ENCODE measurements at places on chromosomes 11 and 22.

DNA sequence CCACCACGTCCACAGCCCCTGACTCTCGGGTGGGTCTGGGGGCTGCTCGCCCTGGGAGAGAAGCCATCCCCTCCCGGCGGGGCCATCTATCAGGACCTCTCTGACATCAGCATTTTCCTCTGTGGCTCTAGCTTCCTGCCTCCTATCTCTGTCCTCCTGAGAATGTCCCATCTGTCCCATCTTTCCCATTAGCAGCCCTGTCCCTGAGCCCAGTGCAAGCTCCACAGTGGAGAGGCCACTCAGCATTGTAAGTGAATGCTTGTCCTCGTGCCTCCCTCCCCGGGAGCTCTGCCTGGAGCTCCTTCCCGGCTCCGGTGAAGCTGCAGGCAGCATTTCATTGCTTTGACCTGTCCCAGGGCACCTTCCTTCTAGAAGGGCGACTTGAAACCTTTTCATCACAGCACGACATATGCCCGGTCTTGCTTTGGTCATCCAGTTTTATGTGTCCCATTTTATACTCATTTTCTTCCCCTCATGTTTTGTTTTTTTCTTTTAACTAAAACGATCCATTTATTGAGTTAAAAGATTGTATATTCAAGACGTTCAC is 49.7 kb downstream of the RTN4R start:
- DNase-seq: no peak

DNA sequence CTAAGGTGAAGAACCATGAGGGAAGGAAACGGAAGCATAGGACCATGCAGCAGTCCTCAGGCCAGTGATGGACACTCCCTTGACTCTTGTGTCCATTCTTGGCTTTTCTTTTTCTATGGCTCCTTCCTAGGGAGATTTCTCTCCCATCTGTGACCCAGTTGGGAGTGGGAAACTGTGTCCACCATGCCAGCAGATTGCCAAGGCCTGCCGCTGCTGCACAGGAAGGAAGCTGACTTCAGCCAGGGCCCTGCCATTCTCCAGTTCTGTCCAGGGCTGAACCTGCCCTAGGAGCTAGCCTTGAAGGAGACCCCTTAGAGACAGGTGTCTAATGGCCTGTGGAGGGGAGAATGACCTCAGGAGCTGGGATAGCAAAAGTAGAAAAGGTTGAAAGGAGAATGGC is 17.4 kb downstream of the SSH3 start:
- no peak for DNase-seq

GRCh38 chr11:33134276-33134675 is 27.0 kb downstream of the CSTF3 start:
- no peak for DNase-seq

DNA sequence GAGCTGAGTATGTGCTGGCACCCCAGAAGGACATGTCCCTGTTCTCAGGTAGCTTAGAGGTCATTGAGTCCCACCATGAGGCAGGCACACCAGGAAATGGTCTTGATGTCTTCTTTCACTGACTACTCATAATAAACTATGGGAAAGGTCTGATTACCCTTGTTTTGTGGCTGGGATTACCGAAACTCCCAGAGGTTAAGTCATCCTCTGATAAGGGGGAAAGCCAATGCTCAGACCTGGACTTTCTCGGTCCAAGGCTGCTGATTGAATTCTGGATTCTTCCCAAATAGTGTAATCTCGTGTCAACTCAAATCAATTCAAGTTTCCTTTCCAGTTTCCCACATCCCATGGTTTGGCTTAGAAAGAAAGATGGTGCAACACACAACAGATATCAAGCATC is 3.7 kb upstream of the CD44 start:
- no peak for DNase-seq

DNA sequence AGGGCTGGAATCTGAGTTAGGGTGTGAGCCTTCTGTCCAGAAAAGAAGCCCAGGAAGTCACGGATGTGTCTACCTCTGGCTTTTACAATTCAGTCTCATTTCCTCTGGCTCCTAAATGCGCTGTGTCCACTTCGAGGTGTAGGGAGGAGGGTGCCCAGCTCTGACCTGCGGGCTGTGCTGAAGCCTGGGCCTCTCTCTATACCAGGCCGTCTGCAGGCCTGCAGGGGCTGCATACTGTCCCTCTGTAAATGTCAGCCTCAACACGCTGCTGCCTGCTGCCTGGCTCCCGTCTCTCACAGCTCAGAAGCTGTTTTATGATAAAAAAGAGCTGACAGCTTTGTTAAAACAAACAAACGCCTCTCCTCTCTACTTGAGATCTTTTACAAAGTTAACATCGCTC is 14.5 kb downstream of the ARVCF start:
- no peak for DNase-seq

DNA sequence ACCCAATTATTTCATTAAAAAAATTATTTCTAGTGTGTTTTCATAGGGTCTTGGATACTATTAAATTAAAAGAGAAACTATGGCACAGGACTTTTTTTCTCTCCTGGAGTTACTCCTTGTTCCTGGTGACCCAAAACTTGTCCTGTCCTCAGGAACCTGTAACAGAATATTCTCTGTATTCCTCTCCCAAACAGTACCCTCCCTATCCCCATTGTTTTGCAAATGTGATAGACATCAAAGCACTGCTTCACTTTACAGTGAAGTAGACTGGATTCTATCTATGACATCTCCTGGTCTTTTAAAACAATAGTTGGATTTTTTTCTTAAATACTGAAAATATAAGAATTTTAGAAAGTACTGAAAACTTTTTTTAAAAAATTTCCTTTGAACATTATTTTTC is 37.2 kb downstream of the FAR1 start:
- no peak for DNase-seq

DNA sequence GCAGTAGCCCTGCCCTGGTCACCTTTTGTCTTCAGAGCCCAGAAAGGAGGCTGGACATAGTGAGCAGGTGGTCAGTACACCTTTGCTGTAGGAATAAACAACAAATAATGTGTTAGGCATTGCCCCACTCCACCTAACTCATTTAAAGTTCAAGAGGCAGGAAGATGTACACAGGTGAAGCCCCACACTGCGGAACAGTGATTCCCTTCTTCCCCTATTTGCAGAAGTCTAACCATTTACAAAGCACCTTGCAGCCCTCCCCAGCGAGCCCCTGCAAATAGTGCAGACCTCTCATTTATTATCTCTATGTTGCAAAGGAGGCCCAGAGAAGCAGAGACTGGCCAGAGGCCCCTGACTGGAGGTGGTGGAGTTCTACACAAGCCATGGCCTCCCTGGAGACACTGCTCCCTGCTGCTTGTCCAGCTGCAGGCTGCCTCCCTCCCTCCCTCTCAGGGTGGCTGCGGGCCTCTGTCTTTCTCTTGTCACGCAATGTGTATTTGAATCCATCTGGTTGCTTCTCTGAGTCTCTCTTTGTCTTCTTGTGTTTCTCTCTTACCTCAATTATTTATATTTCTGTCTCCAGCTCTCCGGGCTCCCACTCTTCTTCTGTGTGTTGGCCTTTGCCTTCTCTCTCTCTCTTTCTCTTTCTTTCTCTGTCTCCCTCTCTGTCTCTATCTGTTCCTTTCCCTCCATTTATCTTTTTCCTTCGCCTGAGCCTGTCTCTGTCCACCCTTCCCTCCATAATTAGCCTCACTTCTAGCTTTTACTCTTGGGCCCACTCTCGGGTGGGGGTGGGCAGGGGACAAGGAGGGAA is 59.1 kb upstream of the PRDM11 start:
- DNase-seq: no peak

DNA sequence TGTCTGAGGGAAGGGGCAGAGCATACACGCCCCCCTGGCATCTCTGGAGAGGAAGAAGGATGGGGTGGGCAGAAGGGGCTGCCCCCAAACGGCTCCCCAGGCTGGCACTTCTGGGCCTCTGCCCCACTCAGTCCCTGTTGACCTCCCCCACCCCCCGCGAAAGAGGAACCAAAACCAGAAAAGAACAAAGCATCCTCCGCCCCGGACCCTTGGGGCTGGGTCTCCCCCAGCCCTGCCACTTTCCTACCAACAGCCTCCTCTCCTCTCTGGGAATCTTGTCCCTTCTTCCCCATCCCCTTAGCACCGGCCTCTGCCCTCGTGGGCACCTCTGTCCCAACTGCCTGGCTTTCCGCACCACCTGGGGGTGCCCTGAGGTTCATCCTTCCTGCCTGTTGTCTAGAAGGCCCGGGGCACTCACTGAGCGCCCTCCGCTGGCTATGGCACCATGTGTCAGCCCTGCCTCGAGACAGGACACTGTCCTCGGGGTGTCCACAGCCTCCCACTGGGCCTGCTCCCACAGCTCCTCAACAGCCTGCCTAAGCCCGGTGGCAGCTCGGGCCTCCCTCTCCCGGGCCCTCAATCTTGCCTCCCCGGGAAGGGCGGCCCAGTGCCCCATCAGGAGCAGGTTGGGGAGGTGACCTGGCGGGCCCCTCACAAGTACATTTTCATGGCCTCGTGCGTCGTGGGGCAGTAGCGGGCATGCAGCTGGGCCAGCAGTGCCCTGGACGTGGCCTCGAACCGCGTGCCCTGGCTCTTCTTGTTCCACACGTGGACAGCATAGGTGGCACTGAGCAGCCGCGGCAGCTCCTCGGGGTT is 28.2 kb downstream of the A4GALT start:
- no peak for DNase-seq

- DNase-seq: no peak
Measured at GRCh38 chr11:67432655-67433349, 4.5 kb downstream of the RPS6KB2 start.

GRCh38 chr22:49650336-49651241 is 177.1 kb downstream of the BRD1 start:
- no peak for DNase-seq

DNA sequence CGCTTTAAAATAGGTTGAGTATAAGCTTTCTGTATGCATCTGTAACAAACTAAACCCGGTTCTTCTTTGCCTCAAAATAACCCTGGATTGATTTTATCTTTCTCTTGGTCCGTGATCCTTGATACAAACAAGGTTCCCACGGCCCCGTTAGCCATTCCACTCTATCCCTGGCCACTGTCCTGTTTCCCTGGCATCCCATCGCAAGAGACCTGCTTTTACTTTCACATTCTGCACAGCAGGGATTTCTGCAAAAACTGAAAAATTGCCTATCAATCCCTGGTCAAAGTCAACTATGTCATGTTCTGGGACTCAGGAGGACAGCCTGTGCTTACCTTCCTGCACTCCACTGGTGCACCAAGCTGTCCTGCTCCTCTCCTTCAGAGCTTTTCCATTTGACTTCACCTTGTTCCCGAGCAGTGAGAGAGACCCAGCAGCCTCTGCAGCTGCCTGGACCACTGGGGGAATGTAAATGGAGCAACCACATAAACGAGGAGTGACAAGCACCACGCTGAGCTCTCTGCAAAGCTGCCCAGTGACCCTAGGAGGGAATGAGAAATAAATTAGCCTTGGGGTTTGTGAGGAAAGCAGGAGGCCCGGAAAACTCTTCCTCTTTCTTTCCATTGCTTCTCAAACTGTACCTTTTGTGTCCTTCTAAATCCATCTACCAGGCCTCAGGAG is 175.9 kb downstream of the NTM start:
- DNase-seq: peak; percentile 18

DNA sequence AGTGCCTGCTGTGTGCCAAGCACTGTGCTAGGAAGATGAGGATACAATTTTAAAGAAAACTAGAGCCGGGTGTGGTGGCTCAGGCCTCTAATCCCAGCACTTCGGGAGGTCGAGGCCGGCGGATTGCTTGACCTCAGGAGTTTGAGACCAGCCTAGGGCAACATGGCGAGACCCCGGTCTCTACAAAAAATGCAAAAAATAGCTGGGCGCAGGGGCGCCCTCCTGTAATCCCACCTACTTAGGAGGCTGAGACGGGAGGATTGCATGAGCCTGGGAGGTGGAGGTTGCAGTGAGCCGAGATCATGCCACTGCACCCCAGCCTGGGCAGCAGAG is 8.3 kb downstream of the TPBGL start:
- no peak for DNase-seq

DNA sequence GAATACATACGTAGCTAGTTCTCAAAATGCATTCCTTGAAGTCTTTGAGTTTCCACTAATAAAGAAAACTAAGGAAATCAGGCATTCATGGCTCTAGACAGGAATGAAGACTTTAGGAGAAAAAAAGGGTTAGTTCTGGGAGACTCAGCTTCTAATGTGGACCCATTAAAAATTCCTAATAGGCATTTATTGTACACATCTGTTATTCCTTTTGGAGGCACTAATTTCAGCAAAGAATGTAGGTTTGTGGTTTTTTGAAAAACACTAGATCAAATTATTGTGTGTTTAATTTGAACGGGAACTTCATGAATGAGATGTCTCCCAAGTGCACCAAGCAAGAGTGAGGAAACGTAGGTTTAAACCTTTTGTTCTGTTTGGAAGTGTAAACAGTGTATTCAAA is 42.7 kb downstream of the PARVA start:
- no peak for DNase-seq

DNA sequence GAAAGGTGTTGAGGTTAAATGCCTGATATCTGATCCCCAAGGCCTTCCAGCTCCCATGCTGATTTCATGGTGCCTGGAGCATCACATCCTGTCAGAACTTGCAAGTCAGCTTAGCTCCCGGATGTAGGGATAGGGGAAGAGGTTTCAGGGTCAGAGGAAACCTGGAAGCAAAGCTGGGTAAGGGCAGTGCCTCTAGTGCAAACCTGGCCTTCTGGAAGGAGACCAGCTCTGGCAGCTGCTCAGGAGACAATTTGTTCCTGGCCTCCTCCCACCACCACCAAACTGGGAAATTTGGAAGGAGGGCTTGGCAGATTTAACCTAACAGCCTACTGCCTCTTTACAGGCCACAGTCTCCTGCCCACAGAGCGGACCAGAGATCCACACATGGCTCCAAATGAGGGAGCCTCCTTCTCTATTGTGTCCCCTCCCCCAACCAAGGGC is 9.2 kb upstream of the TSKU start:
- DNase-seq: no peak

- no peak for DNase-seq
Measured at GRCh38 chr11:60447846-60448245, 7.8 kb upstream of the MS4A1 start.

- peak; percentile 28 for DNase-seq
Measured at GRCh38 chr11:84564180-84564866, 1062.8 kb downstream of the DLG2 start.

GRCh38 chr11:889687-890475 is 20.7 kb downstream of the CHID1 start:
- DNase-seq: no peak

- DNase-seq: peak; percentile 19
Measured at GRCh38 chr22:45164270-45165088, 754 bp downstream of the NUP50 start.

- DNase-seq: peak; percentile 95
Measured at GRCh38 chr11:12079726-12080556, 30.4 kb upstream of the MICAL2 start.

DNA sequence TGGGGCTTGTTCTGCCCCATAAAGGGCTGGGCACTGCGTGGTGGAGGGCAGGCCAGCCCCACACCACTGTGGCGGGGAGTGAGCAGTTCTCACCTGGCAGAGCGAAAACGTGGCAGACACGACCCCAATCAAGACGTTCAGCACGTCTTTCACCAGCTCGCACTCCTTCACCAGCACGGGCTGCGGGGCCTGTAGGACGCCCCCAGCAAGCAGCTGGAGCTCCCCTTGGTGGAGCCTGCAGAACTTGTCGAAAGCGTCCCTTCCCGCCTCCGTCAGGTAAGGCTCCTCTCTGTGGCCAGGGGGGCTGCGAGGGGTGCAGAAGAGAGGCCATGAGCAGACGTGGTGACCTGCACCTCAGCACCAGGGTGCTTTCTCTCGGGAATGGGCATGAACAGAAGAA is 11.6 kb downstream of the TUBGCP6 start:
- DNase-seq: no peak

Measured in muscle of back (tissue), 13 donors.